Inflammatory macrophage treated with lipopolysaccharide for 1 hour (primary cell): ENCODE measurements at places on chromosomes 5 and 9.

DNA sequence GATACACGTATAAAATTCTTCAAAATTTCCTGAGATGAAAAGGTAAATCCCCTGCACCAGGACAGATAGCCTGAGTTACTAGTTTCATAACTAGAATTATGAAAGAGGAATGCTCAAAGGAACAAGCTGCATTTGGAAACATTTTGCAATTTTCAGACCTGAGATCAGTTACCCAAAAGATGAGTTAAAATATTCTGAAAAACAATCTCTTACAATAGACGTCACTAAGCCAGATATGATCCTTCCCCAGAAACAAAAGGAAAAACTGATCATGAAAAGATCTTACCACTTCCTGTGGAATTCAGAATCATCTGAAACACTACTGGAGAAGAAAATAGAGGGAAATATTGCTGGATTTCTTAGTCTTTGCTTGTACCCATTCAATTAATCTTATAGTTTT, 204.7 kb downstream of the ARRDC3 start:
- DNase-seq, result peak; percentile 15

- no peak for DNase-seq
These were observed 2.5 kb downstream of the SH3PXD2B start for GRCh38 chr5:172451771-172452197.

- DNase-seq, result no peak
These were observed 236.5 kb downstream of the PBX3 start for GRCh38 chr9:125983681-125984080.

DNA sequence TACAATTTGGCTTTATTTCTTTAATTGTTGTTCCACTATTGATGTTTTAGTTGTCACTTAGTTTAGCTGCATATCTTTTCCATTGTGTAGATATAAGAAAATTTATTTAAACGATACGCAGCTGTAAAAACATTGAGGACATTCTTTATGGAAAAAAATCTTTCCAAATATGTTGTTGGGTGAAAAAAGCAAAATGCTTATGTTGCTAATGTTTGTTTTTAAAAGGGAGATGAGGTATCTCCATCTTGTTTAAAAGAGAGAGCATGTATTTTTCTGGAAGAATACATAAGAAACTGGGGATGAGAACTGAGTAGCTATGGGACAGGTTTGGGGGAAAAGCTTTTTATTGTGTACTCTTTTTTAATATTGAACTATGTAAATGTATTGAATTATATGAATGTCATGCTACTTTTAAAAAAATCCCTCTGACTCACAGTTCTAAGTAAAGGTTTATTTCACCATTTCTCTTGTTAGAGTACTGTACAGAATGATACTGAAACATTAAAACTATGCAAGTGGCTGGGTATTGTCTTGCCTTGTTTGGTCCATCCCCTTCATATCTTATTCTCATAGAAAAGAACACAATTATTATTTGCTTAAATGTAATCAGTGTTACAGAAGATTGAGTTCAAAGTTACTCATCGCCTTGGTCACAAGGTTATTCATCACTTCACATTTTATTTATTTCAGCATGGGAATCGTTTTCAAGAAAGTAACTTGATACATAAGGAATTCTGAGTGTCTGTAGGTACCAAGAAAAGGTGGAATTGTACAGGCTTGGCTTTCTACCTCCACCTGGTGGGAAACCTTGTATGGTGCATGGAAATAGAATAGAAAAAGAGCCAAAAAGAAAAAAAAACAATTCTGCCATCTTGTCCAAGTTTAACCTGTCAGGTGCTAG, 85.8 kb downstream of the RIC1 start:
- DNase-seq, result peak; percentile 12

GRCh38 chr9:15010581-15010980, 100.4 kb upstream of the FREM1 start:
- no peak for DNase-seq

GRCh38 chr9:35110327-35110761, 5.3 kb downstream of the ATOSB start:
- DNase-seq, result no peak

- no peak for DNase-seq
These were observed 296.5 kb downstream of the ARHGAP26 start for GRCh38 chr5:143066556-143067281.

GRCh38 chr5:137215780-137216179, 283.3 kb downstream of the SPOCK1 start:
- no peak for DNase-seq

DNA sequence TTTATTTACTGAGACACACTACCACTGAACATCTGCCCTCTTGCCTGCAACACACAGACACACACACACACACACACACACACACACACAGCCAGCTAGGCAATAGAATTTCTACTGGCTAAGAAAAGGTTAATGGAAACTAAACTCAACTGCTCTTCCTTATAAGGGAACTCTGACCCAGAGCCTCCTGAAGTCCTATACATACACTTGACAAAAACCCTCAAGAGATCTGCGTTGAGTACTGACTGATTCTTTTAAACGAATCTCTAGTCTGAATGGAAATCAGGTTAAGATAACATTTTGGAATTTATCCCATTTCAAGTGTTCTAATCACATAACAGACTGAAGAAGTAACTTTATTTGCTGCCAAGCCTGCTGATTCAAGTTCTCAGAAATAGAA, 25.9 kb upstream of the TRPM3 start:
- DNase-seq, result no peak

- DNase-seq, result no peak
These were observed 2.8 kb upstream of the ZNF462 start for GRCh38 chr9:106859957-106860720.

DNA sequence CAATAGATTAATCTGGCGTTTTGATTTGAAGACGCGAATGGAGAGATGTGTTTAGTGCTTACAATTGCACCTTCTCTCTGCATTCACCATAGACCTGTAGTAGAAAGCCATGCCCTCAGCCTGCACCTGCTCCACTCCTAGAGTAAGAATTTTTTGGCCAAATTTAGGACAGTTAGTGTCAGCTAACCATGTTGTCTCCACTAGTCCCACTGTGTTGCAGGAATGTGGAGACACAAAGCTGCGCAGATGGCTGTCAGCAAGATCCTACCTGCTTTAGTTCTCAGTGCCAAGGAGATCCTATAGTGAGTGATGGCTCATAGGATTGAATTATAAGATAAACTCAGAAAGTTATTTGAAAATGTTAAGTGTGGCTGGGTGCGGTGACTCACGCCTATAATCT, 35.1 kb upstream of the ABCA1 start:
- no peak for DNase-seq

DNA sequence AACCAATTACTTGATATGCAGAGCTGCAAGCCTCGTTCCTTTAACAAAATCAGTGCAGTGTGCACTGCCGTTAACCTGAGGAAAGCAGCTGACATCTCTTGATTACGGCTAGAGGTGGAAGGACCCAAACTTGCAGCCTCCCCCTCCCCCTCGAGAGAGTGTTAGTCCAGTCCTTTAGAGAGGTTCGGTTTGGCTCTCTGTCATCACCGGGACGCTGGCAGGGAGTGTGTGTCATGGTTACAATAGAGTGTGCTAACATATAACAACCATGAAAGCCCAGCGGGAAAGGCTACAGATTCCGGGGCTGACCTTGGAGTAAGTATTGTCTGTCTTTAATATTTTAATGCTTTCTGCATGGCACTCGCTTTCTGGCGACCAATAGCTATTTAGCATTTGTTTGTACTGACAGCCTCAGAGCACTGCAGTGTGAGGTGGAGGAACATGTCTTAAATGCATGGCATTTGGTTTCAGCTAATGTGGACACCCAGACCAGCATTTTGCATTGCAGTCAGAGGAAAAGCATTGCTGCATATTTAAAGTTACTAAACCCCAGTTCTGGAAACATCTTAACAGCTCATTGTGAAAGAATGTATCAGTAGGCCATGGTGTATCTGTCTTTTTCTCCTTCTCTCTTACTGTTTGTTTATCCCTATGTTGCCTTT, 237.5 kb downstream of the CD180 start:
- DNase-seq, result no peak

DNA sequence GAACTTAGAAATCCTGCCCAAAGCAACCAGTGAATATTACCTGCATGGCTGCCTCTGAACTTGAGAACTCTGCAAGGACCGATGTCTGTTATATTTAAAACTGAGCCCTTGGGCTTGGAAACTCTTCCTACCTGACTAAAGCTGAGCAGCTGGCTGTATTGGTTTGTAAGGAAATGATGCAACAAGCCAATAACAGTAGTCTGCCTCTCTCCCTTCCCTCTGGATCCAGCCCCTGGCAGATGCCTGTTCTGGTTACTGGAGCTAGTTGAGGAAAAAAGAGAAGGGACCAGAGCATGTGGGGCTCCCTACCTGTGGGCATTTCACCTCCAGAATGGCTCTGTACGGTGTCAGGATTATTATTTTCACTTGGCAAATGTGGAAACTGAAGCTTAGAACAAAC, 34.7 kb downstream of the SH3RF2 start:
- no peak for DNase-seq

DNA sequence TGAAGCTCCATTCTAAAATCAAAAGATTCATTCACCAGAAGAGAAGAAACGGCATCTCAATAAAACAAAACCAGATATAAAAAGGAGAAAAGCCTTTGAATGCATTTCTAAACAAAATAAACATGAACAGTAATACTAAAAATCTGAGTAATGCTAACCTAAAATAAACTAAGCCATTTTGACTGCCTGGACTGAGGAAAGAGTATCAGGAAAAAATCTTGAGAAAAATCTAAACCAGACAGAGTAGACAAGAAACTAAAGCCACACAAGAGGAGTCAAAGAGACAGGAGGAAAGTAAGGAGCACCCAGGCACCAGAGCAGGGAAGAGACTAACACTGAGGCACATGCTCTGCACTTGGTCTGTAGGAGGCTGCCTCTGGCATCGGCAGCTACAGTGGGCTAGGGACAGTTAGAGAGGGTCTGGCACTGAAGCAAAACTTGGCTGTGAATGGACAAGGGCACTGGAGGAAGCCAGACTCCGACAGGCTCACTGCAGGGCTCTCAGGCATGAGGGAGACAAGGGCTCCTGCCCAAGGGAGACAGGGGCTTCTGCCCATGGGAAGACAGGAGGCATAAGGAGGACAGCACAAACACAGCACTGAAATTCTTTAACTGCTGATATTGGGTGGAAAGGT, 50.2 kb downstream of the DROSHA start:
- DNase-seq, result no peak

- no peak for DNase-seq
These were observed 55.0 kb upstream of the KCNMB1 start for GRCh38 chr5:170444181-170444580.

- DNase-seq, result no peak
These were observed 75.8 kb downstream of the OXCT1 start for GRCh38 chr5:41794471-41794870.

DNA sequence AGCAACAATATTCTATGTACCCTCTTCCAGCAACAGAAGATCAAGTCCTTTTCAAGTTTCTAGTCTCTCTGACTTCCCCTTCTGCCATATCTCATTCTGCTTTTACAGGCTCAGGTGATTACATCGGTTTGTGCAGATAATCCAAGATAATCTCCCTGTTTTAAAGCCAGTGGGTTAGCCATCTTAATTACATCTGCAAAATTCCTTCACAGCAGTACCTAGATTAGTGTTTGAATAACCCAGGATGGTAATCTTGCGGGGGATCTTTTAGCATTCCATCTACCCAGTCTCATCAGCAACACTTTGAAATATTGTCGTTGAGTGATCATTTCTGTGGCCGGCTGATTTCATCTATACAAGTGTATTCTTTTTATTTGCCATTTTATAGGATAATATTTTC, 130.2 kb downstream of the GHR start:
- DNase-seq, result no peak
